ENCODE measurements at places on chromosomes 3 and 15.

- DNase-seq, result no peak
Measured at GRCh38 chr3:123419181-123419849, 29.6 kb downstream of the ADCY5 start.

DNA sequence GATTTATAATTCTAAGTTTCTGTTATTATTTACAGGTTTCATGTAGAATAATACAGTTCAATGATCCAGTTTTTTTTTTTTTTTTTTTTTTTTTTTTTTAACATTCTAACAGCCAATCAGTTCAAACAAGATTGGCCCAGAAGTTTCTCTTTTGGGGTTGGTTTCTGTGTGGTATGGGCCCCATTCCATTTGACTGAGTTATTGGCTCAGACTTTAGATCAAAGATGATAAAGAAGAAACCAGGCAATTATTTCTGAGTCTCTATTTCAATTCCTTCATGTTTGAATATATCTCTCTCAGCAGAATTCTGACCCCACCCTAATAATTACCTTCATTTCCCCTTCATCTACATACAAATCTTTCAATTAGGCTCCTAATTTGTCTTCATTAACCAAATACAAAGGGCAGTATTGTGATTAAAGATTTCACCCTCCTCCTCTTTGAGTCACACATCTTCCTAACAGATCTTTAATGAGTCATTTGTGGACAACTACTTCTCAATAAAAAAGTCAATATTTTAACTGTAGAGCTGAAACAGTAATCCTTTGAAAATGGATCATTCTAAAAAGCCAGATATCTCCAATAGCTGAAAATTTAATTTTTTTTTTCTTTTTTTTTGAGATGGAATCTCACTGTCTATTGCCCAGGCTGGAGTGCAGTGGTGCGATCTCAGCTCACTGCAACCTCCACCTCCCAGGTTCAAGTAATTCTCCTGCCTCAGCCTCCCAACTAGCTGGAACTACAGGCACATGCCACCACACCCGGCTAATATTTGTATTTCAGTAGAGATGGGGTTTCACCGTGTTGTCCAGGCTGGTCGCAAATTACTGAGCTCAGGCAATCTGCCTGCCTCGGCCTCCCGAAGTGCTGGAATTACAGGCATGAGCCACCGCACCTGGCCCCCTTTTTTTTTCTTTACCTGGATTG is 878.8 kb downstream of the NAALADL2 start:
- DNase-seq, result no peak

GRCh38 chr15:77481670-77482069 is 61.0 kb downstream of the HMG20A start:
- DNase-seq, result no peak

- DNase-seq, result no peak
Measured at GRCh38 chr15:94723801-94724200, 492.4 kb downstream of the MCTP2 start.

DNA sequence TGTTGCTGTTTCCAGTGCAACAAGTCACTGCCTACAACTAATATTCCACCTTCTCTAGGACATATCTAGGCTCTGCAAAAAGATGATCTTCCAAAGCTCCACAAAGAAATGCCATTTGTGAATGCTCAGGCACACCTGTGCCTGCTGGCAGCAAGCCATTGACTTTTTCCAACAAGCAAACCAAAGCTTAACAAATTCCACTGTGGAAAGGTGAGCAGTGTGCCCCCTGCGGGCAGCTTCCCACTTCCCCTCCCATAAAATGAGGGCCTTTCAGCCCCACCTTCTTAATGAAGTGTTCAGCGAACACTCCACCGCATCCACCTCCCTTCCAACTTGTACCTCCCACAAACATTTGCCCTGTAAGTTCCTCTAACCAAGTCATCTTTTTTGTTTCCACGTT is 157.5 kb upstream of the SLC24A5 start:
- no peak for DNase-seq

- no peak for DNase-seq
Measured at GRCh38 chr15:26670116-26670515, 102.8 kb downstream of the GABRB3 start.

DNA sequence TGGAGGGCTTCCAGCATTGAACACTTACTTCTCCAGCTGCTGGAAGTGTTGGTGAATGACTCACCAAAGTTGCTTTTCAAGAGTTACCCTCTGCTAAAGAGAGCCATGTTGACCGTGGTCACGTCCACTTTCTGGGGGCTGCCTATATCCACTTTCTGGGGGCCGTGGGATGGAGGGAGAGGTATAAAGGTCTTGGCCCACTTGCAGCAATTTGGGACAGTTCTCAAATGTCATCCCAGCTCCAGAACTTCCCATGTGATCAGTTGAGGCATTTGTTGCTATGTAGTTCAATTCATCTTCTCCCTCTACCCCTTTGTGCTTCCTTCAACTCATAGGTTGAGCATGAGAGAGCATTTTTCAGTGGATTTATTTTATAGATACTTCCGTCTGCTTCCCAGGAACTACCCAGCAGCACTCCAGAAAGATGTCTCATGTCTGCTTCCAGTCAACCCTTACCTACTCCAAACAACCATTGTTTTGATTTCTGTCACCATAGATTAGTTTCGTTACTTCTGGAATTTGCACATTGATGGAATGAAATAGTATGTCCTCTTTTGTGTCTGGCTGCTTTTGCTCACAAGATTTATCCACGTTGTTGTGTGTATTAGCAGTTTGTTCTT is 130.6 kb downstream of the TCF12 start:
- DNase-seq, result no peak

DNA sequence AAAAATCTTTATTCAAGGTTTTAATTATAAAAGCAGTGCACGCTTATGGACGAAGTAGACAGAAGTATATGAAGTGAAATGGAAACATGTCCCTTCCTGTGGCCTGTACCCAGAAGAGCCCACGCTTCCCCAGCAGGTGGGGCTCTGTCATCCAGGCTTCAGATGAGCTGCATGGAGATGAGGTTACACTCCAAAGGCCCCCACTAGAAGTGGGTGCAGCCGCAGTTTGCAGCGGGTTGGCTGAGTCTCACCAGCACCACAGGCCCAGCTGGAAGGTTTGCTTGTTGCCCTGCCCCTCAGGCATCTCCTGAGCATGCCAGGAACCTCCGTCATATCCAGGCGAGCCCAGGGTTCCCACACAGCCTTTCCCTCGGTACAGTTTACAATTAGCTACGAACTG is 33.1 kb downstream of the PRR20G start:
- DNase-seq, result no peak

DNA sequence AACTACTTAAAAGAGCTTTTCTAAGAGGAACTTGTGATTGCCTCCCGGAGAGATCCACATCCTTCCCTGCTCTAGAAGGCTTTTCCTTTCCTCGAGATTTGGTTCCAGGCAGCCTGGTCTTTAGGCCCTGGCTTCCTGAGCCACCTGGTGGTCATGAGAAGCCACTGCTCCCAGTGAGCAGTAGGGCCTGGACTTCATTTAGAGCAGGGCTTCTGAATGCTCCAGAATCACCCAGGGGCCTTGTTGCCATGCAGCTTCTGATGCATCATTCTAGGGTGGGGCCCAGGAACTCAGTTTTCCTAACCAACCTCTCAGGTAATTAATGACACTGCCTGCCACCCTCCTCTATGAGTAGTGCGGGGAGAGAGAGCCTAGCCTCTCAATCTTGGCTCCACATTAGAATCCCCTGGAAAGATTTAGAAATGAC is 29.6 kb downstream of the PSMD6 start:
- peak; percentile 63 for DNase-seq

DNA sequence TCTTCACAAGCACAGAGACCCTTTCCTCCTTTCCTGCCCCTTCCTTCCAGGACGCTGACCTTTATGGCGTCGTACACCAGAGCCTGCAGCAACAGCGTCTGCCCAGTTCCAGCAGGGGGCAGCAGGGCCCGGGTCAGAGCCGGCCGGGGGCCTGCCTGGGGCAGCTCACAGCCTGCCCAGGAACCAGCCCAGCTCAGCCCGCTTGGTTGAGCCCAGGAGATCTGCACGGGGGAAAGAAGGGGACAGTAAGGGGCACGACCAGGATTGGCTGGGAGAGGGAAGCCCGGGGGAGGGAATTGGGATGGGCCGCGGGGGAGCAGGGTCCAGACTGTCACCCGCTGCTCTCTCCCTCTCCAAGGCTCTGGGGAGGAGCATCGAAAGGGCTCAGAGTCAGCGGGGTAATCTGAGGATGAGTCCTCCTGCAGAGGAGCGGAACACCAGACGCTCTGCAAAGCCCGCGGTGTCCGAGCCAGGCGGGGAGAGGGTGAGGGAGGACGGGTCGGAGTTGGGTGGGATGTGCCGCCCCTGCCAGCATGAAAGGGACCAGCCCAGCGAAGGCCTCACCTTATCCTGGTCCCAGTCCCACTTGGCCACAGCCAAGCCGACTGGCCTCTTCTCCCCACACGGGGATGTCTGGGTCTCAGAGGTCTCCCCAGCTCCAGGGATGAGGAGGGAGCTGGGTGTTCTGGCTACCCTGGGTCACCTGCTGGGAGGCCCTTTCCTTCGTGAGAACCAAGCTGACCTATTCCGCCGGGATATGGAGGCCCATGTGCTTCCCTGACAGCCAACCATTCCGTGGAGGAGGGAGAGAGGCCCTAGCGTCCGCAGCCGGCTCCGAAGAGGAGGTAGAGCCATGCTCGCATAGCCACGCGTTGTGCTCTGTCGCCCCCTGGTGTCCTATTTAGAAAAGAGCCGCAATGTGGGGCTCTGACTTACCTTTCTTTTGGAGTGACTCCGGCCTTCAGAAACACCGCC is 7.4 kb upstream of the IGDCC3 start:
- peak; percentile 67 for DNase-seq

DNA sequence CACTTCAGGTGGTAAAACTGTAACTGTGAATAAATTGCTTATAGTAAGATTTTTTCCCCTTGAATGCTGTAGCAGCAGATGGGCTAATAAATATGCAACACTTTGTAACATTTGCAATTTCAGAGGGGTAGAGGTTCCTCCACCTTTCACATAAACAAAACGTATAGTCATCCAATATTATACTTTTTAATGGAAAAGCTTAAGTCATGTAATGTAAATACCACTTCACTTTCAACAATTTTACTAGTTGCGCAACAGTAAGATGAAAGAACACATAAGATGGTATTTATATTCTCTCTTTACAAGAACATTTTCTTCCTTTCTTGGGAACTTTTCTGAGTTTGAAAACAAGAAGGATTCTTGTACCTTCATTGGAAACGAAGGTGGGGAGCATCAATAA is 56.6 kb upstream of the FAM3D start:
- DNase-seq, result no peak

DNA sequence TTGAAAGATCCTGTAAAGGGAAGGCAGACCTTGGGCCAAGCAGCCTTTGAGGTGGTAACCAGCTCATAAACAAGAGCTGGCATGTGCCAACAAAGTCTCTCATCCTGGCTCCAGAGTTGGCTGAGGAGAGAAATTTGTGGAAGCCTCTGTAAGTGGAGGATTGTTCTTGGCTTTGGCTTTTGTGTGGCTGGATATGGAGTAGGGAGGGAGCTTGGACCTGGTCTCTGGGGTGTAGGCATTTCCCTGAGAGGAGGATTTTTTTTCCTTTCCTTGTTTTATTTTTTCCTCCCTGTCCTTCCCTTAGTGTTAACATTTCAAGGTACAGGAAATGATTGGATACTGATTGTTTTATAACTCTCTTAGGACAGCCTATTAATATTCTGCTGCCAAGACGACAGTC is 60.8 kb downstream of the ZNF609 start:
- no peak for DNase-seq

DNA sequence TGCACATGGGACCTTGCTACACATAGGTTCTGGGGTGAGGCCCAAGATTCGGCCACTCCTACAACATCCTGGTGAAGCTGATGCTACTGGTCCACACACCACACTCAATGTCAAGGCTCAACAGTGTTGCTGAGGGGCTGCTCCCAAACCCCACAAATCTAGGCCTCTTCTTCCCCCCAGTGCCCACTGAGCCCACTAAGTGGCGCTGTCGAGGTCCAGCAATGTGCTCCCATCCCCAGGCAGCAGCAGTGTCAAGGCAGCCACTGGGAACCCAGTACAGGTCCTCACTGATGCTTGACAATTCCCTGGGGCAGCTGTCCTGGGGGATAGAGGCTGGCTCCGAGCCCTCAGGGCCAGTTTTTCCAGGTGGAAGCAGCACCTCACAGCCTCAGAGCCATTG is 21.5 kb downstream of the SCN5A start:
- no peak for DNase-seq

GRCh38 chr3:63328365-63328764 is 50.3 kb downstream of the SYNPR start:
- DNase-seq, result no peak

DNA sequence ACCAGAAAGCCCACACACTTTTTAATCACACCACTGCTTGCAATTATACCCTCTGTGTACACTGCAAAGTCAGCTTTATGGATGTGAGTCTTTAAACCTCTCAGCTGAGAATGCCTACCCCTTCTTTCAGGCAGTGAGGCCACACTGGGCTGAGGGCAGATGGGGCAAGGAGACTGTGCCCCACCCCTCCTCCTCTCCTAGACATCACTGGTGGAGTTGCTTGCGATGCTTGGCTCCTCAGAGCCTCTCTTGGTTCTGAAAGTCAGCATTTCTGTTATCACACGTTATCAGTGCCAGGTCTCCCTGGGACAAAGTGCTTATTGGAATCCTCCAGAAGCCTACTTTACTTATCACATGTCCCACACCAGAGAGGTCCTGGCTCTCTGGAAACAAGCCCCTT is 128.2 kb downstream of the ZNF621 start:
- DNase-seq, result no peak

- no peak for DNase-seq
Measured at GRCh38 chr3:128504533-128504915, 11.5 kb upstream of the GATA2 start.

- no peak for DNase-seq
Measured at GRCh38 chr3:195012571-195012970, 258.4 kb downstream of the XXYLT1 start.

DNA sequence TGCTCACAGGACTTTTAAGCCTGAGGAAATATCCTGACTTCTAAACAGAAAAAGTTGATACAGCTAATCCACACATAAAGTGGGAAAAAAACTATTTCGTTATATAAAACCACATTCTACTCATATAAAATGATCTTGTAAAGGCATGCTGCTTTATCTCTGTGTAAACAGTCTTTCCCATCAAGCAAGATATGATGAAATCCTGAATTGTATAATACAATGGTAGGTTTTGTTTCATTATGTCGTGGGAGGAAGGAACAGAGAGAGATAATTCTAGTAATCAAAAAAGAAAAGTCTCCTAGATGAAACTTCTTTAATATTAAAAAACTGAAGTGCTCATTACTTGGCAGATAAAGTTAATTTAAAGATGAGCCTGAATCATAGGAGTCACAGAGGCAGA is 92.6 kb upstream of the SNTN start:
- DNase-seq, result no peak
